SK-N-MC (cell line): ENCODE measurements at places on chromosomes 11 and 22.

GRCh38 chr11:124865902-124866851 lies 945 bp downstream of the ROBO3 start:
- DNase-seq = no peak

GRCh38 chr11:123580137-123580536 lies 74.3 kb downstream of the SCN3B start:
- no peak for DNase-seq

GRCh38 chr11:99068832-99069231 lies 48.1 kb downstream of the CNTN5 start:
- no peak for DNase-seq

GRCh38 chr22:41198027-41198580 lies 7.0 kb upstream of the L3MBTL2 start:
- DNase-seq = no peak

- DNase-seq = no peak
Measured at GRCh38 chr11:1866226-1866625, 13.3 kb downstream of the LSP1 start.

GRCh38 chr11:2298795-2299761 lies 2.6 kb downstream of the C11orf21 start:
- no peak for DNase-seq

GRCh38 chr11:62033191-62034035 lies 66.0 kb upstream of the FTH1 start:
- no peak for DNase-seq

DNA sequence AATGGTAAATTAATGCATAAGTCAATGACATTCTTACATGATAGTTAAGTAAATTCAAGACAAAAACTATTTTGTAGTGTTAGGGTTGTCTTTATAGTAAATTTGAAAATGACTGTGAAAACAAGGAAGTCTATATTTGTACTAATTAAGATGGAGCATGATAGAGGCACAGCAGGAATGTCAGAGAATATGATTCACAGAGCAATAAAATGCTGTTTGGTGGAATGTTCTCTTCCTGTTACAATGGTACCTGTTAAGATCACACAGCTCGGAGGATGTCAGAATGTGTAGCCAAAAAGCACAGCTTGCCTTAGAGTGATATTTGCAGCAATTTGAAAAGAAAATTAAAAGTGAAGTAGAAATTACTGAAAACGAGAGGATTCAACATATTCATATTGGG lies 2339.7 kb upstream of the RAG2 start:
- DNase-seq = no peak

- DNase-seq = no peak
Measured at GRCh38 chr22:41537203-41537602, 7.1 kb downstream of the POLR3H start.

GRCh38 chr11:46692450-46692849 lies 8.0 kb downstream of the ARHGAP1 start:
- DNase-seq = no peak

DNA sequence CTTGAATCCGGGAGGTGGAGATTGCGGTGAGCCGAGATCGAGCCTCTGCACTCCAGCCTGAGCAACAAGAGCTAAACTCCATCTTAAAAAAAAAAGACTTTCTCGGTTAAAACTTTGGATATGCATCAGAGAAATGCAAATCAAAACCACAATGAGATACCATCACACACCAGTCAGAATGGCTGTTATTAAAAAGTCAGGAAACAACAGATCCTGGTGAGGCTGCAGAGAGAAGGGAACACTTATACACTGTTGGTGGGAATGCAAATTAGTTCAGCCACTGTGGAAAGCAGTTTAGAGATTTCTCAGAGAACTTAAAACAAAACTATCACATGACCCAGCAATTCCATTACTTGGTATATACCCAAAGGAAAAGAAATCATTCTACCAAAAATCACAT lies 619.4 kb upstream of the KIRREL3 start:
- DNase-seq = peak; percentile 57

GRCh38 chr11:86162239-86162638 lies 82.3 kb upstream of the EED start:
- DNase-seq = no peak

DNA sequence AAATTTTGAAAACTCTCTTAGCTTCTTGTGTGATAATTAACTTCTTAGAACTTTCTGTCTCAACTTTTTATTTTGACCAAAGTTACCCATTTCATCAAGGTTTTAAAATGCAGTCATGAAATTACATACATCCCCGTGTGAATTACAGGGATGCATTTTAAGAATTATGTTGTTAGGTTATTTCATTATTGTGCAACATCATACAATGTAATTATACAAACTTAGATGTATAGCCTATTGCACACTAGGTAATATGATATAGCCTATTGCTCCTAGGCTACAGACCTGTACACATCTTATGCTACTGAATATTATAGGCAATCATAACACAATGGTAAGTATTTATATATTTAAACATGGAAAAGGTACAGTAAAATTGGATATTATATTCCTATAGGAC lies 228.1 kb upstream of the C11orf87 start:
- no peak for DNase-seq

GRCh38 chr11:8997451-8997850 lies 6.3 kb downstream of the NRIP3 start:
- DNase-seq = no peak

DNA sequence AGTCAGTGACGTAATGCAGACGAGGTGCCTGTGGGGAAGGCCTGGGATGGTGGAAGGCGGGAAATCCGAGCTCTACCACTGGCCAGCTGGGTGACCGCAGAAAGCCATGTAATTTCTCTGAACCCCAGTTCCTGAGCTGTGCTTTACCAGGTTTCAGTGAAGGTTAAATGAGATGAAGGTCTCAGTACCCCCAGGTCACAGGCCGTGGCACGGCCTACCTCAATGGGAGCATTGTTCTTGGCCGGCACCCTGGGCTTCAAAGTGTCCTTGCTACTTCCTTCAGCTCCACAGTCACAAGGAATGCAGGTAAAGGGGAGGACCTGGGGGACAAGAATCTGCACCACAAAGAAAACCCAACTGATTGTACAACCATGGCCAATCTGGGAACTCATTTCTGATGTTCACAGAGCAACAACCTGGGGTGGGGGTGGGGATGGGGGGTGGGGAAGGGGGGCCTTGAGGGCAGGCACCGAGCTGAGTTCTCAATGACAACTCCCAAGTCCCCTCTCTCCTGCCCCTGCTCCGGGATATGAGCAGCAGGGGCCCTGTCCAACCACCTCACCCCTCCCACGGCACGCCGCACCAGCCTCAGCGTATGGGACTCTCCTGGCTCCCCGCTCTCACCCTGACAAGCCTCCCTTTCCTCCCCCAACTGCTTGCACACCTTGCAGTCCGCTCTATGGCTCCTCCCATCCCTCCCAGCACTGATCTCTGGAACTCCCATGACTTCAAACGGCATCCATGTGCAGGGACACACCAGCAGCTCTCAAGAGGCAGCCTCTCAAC lies 59.1 kb upstream of the ARFGAP3 start:
- DNase-seq = no peak

DNA sequence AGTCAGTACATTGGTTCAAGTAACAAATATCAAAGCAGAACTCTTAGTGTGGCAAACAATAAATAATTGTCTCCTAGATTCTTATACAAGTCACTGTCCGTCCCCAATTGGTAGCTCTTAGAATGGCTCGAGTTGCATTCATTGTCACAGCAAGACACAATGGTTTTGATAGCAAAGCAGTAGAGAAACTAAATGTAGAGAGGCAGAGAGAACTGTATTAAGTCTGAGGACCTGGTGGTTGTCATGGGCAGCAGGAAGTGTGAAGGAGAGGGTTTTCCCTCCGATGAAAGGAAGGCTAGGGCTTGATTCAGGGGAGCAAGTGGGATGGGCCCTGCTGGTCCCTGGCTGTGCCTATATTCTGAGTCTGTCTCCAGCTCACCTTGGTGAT lies 36.6 kb downstream of the RCOR2 start:
- DNase-seq = no peak

- DNase-seq = no peak
Measured at GRCh38 chr11:120032766-120033390, 105.0 kb downstream of the TRIM29 start.

DNA sequence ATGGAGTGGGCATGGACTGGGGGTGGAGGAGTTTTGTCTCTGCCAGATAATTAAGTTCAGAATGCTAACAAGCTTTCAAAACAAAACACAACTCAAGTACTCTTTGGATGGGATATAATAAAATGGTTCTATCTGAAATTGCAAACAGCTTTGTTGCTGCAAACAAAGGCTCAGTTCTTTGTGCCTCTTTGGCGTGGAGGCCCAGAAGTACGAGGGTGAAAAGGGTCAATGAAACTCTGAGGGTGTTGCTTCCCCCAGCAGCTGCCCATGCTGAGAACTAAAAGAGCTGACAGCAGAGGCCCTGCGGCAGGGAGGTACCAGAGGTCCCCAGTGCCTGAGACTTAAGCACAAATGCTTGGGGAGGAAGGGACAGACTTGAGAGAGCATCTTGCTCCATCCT lies 26.5 kb upstream of the IGSF22 start:
- DNase-seq = no peak

GRCh38 chr11:11579012-11579988 lies 42.5 kb downstream of the GALNT18 start:
- DNase-seq = no peak

DNA sequence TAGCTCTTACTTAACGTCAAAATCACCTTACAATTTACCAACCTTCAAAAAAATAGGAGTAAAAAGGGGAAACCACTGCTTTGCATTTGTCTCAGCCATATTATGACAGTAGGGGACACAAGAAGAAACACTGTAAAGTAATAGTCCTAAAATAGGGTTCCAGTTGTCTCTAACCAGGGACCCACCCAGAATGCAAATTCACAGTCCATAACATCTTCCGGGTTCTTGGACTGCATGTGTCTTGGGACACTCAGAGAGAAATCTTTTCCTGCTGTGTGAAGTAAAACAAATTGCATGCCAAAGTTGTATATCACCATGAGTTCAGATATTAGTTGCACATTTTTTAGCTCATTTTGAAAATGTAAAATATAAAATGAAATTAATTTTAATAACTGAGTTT lies 69.8 kb upstream of the PGR start:
- DNase-seq = no peak

DNA sequence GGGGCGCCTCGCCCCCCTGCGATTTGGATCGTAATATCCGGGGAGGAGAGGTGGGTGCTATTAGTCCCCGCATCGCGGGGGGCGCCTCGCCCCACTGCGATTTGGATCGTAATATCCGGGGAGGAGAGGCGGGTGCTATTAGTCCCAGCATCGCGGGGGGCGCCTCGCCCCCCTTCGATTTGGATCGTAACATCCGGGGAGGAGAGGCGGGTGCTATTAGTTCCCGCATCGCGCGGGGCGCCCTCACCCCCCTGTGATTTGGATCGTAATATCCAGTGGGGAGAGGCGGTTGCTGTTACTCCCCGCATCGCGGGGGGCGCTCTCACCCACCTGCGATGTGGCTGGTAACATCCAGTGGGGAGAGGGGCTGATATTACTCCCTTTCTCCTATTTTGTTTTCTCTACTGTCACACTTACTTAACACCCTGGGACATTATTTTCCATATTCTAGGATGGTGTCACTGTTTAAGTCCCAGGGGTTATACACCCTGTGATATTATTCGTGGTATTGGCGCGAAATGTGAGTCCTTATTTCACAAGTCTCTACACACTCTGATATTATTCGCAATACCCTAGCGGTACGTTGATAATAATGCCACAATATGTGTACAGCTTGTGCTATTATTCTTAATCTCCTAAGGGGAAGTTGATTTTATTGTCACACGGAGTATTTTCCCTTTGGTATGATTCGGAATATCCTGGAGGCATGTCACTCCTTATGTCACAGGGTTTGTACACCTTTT lies 57.8 kb upstream of the ALDH3B2 start:
- DNase-seq = no peak

- DNase-seq = no peak
Measured at GRCh38 chr11:65506290-65506771, 7.5 kb downstream of the MALAT1 start.

DNA sequence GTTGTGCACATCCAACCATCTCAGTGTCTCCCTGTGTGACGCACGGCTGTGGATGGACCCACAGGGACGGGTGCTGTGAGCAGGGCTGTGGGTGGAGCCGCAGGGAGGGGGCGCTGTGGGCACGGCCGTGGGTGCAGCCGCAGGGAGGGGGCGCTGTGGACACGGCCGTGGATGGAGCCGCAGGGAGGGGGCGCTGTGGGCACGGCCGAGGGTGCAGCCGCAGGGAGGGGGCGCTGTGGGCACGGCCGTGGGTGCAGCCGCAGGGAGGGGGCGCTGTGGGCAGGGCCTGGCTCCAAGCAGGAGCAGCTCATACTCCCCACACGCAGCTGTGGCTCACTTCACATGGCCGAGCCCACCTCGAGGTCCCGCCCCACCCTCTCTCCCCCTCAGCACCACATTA lies 6.0 kb upstream of the MAPK11 start:
- DNase-seq = no peak

DNA sequence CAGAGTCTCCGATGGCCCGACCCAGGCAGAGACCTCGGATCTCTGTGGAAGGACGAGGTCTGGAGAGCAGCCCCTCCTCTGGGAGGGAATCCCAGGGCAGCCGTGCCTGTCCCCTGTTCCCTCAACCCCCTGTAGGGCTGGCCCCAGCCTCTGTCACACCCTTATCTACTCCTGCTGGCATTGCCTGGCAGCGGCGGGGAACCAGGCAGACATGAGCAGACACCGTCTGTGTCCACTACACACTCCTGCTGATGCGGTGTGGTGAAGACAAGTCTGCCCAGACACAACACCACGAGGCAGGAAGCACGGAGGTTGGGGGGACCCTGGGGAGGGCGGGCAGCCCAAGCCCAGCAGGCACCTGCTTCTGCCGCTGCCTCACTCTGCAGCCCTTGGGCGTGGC lies 52.5 kb upstream of the A4GALT start:
- DNase-seq = no peak

DNA sequence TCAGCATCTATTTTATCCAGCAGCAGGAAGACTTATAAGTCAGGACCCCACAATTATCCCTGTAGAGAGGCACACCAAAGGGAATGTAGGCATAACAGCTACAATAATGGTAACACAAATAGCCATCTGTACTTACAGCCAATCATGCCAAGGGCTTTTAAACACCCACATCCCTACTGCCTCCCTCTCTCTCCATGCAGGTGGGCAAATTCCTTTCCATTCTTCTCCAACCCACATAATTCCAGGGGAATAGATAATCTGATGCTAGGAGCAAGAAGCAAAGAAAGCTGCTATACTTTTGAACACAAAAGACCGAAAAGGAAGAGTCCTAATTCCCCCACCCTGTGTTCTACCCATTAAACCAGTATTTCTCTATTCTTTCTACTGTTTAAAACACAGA lies 46.7 kb downstream of the RBFOX2 start:
- no peak for DNase-seq

- DNase-seq = no peak
Measured at GRCh38 chr11:6681505-6681904, 1.6 kb downstream of the MRPL17 start.

DNA sequence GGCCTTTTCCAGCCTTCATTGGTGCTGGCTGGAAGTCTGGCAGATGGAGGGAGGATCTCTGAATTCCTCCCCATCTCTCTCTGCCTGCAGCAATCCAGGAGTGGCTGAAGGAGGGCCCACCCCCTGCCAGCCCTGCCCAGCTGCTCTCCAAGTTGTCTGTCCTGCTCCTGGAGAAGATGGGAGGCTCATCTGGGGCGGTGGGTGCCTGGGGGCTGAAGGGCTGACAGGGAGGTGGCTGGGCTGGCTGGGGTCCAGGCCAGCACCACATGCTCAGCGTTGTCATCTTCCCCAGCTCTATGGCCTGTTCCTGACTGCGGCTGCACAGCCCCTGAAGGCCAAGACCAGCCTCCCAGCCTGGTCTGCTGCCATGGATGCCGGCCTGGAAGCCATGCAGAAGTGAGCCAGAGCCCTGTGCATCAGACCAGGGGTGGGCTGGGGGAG lies 12.2 kb downstream of the TKFC start:
- no peak for DNase-seq
